ENCODE measurements at places on chromosomes 12 and 14.

- DNase-seq: no peak
Measured at GRCh38 chr12:28161697-28162096, 28.6 kb upstream of the CCDC91 start.

GRCh38 chr14:32627545-32628298, 298.6 kb downstream of the AKAP6 start:
- no peak for DNase-seq

GRCh38 chr12:30850684-30851083, 75.9 kb upstream of the TSPAN11 start:
- DNase-seq: no peak

DNA sequence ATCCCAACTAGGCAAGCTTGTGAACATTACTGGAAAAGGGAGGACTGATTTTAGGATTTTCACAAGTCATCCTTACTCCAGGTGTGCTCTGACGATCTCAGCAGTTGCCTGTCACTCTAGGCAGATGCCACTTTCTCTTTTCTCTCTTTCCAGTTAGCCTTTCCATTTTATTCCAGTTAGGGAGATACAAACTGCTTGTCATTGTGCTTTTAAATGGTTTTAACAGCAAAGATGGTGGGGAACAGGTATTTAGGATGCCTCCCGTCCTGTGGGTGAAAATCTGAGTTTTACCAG, 1.2 kb downstream of the PA2G4 start:
- DNase-seq: no peak

DNA sequence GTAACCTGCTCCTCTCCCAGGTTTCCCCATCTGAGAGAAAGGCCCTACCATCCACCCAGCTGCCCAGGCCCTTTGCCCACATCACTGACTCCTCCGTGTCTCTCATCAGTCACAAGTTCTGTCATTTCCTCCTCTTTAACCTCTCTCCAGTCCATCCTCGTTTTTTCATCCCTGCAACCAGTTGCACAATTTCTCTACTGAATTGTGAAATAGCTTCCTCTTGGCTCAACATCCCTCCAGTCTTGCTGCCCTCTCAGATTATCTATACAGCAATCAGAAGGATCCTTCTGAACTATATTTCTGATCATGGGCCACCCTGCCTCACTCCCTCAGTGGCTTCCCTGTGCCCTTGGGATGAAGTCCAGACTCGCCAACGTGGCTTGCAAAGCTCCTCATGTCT, 6.8 kb downstream of the FAM161B start:
- DNase-seq: no peak

DNA sequence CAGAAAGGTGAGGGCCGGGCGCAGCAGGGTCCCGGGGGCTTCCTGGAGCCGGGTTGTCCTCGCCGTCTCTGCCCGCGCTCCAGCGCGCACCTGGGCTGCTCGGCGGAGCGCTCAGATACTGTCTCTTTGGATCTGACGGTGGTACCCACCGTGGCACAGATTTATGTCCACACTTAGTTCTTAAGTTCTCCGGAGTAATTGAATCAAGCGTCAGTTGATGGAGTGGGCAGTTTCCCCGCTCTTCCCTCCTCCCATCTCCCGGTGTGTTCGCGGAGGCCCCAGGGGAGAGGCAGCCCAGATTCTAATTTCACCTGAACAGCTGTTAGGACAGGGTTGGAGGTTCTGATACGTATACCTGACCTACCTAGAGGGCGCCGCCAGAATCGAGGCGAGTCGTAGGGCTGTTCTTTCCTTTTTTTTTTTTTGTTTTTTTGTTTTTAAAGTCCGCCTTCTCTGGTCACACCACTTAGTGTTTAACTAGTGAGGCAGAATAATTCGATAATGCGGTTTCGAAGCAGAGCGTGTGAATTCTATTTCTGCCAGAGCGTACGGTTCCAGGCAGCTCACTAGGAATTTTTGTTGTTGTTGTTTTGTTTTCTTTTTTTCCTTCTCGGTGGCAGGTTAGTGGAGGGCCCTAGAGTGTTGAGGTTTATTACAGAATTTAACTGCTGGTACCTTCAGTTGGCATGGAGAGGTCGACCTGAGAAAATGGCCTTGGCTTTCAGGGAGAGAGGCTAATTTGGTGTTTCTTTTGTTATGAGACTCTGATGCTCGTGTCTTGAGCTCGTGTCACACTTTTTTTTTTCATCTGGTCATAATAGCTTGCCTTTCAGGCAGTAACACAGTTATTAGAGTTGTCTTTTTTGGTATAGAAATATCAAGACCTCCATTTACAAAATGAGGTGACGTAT, 22.3 kb upstream of the GNS start:
- DNase-seq: no peak

GRCh38 chr12:32252199-32253073, 145.8 kb downstream of the BICD1 start:
- no peak for DNase-seq

GRCh38 chr12:6370994-6371754, 4.2 kb downstream of the SCNN1A start:
- DNase-seq: no peak

DNA sequence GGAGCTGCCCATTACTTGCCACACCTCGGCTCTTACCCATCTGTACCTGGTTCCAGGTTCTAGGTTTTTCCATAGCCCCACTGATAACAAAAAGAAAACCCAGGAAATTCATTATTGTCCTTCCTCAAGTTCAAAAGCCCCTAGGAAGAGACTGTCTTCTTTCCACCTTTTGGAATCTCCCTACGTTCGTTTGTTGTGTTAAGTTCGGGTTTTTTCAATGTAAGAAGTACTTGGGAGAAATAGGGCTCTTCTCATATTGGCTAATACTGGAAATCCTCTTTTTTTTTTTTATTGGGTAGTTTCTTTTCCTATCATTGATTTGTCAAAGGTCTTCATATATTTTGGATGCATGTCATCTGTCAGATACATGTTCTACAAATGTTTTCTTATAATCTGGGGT, 17.3 kb downstream of the SLC15A5 start:
- DNase-seq: no peak

DNA sequence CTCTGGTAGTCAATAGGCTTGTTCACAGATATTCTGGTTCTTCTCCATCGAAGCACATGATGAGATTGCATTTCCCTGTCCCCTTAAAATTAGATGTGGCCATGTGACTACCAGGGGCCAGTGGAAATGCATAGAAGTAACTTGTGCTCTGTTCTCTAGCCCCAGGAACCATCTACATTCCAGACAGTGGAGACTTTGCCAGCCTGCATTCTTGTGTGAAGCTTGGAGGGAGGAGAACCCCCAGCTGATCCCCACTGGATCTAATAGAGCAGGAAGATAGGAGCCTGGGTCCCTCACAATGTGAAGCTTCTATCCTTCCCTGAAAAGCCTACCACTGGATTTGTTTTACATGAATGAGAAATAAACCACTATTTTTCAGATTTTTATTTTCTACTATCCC, 130.1 kb downstream of the KITLG start:
- DNase-seq: no peak

DNA sequence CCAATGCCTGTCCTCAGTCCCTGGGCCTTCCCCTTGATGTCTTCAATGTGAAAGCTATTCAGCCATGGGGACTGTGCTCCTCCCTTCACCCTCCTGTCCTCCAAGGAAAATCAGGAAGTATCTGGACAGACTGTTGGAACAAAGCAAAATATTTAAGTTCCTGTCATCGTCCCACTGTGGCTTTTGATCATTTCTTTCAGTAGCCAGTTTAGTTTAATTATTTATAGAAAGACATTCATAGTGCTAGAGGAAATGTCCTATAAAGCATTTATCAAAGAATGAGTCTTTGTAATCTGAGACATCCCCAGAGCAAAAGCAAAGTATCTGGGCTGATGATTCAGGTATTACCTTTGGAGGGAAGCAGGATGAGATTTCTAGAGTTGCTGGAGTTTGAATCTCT, 254.1 kb downstream of the NRXN3 start:
- DNase-seq: no peak

DNA sequence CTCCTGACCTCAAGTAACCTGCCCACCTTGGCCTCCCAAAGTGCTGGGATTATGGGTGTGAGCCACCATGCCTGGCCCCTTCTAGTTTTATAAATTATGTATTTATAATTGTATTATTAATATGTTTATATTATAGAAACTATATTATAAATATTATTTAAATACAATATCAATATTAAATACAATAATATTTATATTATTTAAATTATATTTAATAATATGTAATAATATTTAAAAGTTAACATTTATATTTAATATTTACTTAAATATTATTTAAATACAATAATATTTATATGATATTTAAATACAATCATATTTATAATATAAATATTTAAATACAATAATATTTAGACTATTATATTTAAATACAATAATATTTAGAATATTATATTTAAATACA, 20.0 kb downstream of the SDR9C7 start:
- DNase-seq: no peak

DNA sequence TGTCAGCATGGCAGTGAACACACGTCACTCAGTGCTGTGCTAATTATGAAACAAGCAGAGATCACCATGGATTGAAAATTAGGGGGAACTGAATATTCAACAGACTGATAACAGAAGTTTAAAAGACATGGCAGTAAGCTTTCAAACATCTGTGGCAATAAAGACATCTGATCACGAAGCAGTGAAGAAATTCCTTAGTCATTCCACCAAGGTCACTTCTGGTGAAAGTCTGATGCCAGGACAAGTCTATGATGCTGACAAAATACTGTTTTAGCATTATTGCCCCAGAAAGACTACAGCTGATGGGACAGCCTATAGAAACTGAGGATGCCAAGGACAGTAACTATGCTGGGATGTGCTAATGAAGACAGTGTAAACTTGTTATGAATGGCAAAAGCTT, 126.9 kb upstream of the RBM19 start:
- DNase-seq: no peak

DNA sequence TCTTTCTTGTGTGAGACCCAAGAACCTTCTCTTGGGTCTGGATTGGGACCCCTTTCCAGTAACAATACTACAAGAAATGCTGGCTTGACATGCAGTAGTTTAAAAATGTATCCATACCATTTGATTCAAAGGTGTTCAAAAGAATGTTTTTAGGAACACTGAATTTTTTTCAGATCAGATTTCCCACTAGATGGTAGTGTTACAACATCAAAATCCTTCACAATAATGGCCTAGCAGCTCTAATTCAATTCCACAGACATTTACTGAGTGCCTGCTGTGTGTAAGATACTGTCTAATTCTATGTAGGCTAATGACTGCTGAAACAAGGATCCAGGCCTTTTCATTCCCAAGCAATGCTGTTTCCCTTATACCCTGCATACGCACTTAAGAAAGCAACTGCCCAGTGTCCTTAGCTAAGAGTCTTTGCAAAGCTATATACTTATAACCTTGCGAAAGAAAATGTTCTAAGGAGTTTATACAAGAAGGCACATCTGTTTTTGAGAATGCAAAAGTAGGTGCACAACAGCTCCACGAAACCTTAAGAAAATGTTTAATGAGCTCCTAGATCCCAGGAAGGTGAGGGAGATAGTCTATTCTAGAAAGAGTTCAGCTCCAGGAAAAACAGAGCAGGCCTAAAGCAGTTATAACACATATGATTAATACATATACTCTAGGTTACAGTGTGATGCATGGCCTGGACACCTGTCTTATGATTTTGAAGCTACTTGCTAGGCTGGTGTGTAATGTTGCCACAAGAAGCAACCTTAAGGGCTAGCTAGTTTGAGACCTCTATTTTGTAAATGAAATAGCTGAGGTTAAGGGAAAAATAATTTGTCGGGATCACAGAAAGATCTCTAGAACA, 50.9 kb upstream of the PKP2 start:
- no peak for DNase-seq

DNA sequence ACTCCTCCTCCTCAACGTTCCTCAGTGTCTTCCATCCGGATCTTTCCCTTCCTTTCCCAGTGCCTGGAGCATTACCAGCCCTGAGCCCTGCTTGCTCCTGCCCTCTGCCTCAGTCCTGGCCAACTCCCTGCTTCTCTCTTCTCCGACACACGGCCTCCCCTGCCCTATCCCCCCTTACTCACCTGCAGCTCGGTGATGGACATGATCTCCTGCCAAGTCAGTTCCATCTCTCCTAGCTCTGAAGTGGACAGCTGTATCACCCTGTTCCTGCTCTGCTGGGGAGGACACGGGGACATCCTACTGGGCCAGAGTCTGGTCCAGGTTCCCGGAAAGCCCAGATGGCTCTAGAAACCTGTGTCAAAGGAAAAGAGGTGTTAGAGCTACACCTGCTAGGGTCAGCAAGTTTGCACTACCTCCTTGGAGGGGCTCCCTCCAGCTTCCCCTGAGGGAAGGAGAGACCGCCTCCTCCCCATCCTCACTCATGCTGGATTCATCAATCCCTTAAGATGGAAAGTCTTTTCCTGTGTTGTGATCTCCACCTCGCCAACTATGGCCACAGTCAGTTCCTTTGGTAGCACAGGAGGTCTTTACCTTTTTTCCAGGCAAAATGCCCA, 5.8 kb downstream of the NFE2 start:
- DNase-seq: no peak

GRCh38 chr14:100851946-100852620, 26.2 kb downstream of the MEG3 start:
- DNase-seq: no peak

DNA sequence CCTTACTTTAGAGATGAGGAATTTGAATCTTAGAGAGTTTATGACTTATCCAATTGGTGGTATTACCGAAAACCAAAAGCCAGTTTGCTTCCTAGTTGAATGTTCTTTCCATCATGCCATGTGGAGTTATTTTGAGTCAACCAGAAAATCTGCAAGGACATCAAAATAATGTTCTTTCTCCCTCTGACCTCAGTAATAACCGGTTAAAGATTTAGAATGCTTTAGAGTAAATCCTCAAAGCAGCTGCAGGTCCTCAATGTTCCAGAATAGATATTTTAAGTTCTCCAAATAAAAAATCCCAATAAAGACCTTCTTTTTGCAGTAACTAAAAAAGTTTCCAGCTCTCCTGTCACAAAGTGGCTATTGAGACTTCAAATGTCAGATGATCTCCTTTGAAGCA, 396.6 kb downstream of the ADAMTS20 start:
- DNase-seq: no peak

DNA sequence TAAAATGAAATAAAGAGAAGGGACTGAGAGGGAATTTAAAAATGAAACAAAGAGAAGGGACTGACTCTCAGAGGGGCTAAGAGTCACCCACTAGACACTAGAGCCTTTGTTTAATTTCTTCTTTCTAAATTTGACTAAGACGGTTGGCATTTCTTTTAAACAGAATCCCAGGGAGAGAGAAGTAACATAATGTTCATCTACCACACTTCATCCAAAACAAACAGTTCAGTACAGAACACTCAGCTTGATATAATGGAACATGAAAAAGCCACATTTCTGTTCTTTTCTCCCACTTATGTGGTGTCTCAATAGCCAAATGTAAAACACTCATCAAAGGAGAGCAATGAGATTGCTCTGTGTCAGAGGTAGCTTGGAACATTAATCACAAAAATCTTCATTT, 10.1 kb upstream of the NT5DC3 start:
- DNase-seq: no peak

GRCh38 chr14:103657471-103657870, 28.5 kb downstream of the KLC1 start:
- DNase-seq: no peak

GRCh38 chr12:42886160-42886559, 296.6 kb upstream of the PRICKLE1 start:
- no peak for DNase-seq

- DNase-seq: no peak
Measured at GRCh38 chr12:106220536-106220935, 27.3 kb downstream of the CKAP4 start.

- DNase-seq: no peak
Measured at GRCh38 chr12:9731797-9732196, 1.1 kb downstream of the CLECL1 start.

- no peak for DNase-seq
Measured at GRCh38 chr12:16063726-16064125, 152.6 kb downstream of the DERA start.

GRCh38 chr14:69441948-69442347, 42.6 kb upstream of the PLEKHD1 start:
- no peak for DNase-seq

GRCh38 chr14:101219896-101220703, 316.6 kb upstream of the RTL1 start:
- no peak for DNase-seq

Data from activated effector memory CD4-positive, alpha-beta T cell treated with anti-CD3 and anti-CD28 coated beads, Interleukin-2, amount 50 U/mL, for 16 hours (primary cell).